ENCODE measurements at places on chromosomes 6 and 20. TPM values are rescaled to one million over a fixed set of nuclear protein-coding genes. Genes with fewer than 3 reads are reported as not detected.

- peaks cover 17% of the 10 kb centered on the region for H3K4me1 ChIP-seq
- no peak overlapping the region for H3K4me3 ChIP-seq
- no peaks in the 10 kb centered on the region for H3K36me3 ChIP-seq
- DNase-seq, result no peak
- H3K27me3 ChIP-seq, result no peaks in the 10 kb centered on the region
- no peak overlapping the region for H3K27ac ChIP-seq
Measured at GRCh38 chr6:118783931-118784550, 109.9 kb upstream of the ASF1A start.

GRCh38 chr6:12958052-12958706 is 241.6 kb downstream of the PHACTR1 start:
- H3K4me3 ChIP-seq, result peak overlapping the region; percentile 73
- no peaks in the 10 kb centered on the region for H3K36me3 ChIP-seq
- peaks cover 21% of the 10 kb centered on the region for H3K27me3 ChIP-seq
- DNase-seq, result no peak

PTK7 gene
- total RNA-seq, result 2.3 TPM

MUCL3 gene
- not detected for total RNA-seq

DNA sequence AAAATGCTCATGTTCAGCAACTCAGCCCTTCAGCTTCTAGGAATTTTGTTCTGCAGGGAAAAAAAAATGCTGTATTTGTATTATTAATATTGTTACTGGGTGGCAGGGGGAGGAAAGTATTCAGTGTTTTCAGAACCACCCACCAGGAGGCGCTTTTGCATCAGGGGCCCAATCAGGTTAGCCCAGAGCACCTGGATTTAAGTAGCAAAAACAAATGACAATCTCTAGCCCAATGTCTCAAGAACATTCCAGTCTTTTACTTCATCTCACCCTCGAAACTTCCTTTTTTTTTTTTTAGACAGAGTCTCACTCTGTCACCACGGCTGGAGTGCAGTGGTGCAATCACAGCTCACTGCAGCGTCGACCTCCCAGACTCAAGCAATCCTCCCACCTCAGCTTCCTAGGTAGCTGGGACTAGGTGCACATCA is 635 bp upstream of the C20orf203 start:
- no peaks in the 10 kb centered on the region for H3K36me3 ChIP-seq
- H3K27me3 ChIP-seq, result no peaks in the 10 kb centered on the region
- no peak overlapping the region for H3K27ac ChIP-seq
- DNase-seq, result peak; percentile 69
- H3K4me1 ChIP-seq, result peaks cover 15% of the 10 kb centered on the region

DNA sequence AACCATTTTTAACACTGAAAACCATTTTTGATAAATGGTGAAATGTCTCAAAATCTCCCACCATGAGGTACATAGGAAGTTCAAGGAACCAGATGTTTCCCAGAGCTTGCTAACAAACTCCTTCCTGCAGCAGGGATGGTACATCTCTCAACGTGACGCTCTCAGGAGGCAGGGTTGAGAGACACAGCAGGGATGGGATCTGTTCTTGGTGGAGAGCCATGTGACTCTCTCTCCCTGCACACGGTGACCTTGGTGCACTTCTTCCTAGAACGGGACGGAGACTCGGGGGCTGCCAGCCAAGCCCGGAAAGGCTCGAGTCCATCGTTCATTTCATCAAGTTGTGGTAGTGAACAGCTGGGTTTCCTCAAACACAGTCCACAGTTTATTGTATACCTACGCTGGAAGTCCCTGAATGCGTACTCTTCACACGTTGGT is 94.2 kb downstream of the FAM50B start:
- H3K36me3 ChIP-seq, result no peaks in the 10 kb centered on the region
- H3K27me3 ChIP-seq, result peaks cover 29% of the 10 kb centered on the region
- DNase-seq, result no peak
- H3K27ac ChIP-seq, result no peak overlapping the region

DNA sequence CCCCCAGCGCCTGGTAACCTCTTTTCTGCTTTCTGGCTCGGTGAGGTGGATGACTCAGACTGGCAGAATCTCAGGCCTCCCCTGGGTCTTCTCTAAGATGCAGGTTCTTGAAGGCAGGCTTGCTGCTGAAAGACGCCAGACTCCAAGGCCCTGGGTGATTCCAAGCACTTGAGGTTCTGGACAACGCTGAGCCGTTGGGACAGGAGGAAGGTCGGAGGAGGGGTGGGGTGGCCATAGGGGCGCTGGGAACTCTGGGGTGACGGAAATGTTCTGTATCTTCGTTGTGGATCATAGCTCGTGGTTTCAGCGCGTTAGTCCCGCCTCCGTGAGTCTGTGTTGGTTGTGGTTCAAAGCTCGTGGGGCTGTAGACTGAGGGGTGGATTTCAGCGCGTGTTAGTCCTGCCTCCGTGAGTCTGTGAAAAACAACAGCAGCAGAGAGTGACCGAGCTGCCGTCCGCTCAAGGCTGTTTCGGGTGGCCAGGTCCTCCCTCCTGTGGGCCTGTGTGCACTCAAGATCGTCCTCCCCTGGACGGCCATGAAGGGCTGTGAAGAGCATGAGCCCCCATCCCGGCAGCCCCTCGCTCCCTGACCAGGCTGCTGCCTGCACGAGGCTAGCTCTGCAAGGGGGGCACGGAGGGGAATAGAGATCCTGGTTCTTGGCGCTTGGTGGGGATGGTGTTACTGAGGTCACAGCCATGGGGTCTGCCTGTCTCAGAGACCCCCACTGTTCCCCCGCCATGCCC is 7.7 kb downstream of the NTSR1 start:
- H3K27me3 ChIP-seq, result no peaks in the 10 kb centered on the region
- H3K4me1 ChIP-seq, result peaks cover 22% of the 10 kb centered on the region
- H3K4me3 ChIP-seq, result peak overlapping the region; percentile 13
- no peak for DNase-seq
- no peaks in the 10 kb centered on the region for H3K36me3 ChIP-seq

- no peak overlapping the region for H3K27ac ChIP-seq
- no peak overlapping the region for H3K4me3 ChIP-seq
- DNase-seq, result no peak
- H3K4me1 ChIP-seq, result peaks cover 39% of the 10 kb centered on the region
- H3K36me3 ChIP-seq, result no peaks in the 10 kb centered on the region
- no peaks in the 10 kb centered on the region for H3K27me3 ChIP-seq
Measured at GRCh38 chr6:166422201-166422940, 39.6 kb upstream of the MPC1 start.

DNA sequence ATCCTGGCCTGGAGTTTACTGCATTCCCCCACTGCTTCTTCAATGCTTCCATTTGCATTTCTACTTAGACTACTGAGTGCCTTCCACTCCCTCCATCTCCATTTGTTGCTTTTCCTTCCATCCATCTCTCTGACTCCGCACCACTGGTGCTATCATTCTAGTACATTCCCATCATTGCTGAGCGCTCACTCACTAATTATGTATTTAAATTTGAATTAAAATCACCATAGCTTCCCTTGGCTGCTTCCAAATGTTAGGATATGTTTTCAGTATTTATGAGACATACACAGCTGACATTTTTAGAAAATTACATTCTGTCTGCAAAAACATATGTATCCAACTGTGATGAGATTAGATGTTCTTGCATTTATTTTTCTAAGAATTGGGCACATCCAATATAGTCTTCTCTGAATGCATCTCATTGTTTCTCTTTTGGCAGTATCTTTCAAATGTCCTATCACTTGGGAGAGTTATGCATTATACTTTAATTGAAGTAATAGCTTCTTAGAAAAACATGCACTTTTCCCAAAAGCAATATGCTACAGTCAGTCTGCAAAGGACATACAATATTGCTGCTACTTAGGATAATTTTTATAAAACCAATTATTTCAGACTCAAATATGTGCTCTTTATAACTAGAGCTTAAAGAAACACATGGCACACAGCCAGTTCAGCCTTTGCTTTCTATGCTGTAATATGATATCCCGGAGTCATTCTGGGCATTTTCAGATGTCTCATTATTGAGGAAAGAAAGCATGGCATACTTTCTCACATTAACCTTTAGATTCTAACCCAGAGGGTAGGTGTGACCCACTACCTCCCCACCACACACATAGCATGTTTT is 12.1 kb upstream of the COL21A1 start:
- no peak for DNase-seq
- H3K4me1 ChIP-seq, result no peaks in the 10 kb centered on the region
- no peak overlapping the region for H3K4me3 ChIP-seq
- no peaks in the 10 kb centered on the region for H3K36me3 ChIP-seq
- H3K27ac ChIP-seq, result no peak overlapping the region

DNA sequence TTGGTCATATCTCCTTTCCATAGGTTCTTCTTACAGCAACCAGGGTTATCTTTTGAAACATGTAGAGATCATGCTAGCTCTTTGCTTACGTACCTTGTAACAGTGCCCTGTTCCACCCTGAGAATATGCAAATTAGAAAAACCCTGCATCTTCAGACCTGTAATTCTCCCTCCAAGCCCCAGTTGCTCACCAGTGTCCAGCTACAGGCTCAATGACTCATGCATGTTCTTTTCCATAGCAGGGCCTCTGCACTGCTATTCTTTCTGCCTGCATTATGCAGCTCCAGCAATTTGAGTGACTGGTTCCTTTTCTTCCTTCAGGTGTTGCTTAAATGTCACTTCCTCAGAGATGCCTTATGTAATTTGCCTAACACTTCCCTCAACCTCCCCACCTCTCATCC is 636.2 kb downstream of the KHDRBS2 start:
- H3K4me3 ChIP-seq, result no peak overlapping the region
- no peaks in the 10 kb centered on the region for H3K4me1 ChIP-seq
- DNase-seq, result no peak
- H3K27me3 ChIP-seq, result no peaks in the 10 kb centered on the region

- no peak overlapping the region for H3K4me3 ChIP-seq
- DNase-seq, result no peak
- no peak overlapping the region for H3K27ac ChIP-seq
Measured at GRCh38 chr20:4225745-4226144, 210.4 kb upstream of the RNF24 start.

DNA sequence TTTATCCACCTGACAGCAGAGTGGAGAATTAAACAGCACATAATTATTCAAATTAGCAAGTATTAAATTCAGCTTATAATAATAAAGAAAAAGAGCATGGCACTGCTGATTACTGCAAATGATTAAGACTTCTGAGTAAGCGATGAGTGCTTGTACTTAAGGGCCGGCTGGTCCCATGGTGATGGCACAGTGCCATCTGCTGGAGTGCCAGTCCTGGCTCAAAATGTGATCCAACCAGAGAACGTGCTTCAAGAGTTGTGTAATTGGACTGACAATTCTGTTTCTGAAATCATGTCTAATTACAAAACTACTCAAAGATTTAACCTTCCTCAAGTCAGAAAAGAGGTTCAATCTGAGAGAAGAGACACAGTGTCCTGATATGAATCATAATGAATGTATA is 181.6 kb upstream of the RGS17 start:
- DNase-seq, result no peak
- no peaks in the 10 kb centered on the region for H3K36me3 ChIP-seq
- H3K27me3 ChIP-seq, result no peaks in the 10 kb centered on the region
- H3K27ac ChIP-seq, result no peak overlapping the region

DNA sequence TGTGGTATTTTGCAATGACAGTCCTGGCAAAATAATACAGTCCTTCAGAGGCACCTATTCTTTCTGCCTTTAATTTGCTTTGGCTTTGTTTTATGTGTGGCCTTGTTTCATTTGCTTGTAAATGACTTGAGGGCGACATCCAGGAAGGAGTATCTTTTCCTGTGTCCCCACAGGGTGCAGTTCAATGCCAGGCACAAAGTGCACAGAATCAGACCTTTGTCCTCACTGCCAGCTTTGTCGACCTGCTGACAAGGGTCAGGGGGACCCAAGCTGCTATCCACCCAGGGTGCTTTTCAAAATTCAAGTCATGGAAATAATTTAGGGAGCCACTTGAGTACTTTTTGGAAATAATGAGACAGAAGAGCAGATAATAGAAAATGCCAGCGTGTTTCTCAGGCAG is 37.0 kb upstream of the CDKN1A start:
- no peak for DNase-seq
- no peaks in the 10 kb centered on the region for H3K27me3 ChIP-seq
- no peak overlapping the region for H3K4me3 ChIP-seq
- H3K4me1 ChIP-seq, result no peaks in the 10 kb centered on the region

APOM gene
- total RNA-seq, result 1.7 TPM

DNA sequence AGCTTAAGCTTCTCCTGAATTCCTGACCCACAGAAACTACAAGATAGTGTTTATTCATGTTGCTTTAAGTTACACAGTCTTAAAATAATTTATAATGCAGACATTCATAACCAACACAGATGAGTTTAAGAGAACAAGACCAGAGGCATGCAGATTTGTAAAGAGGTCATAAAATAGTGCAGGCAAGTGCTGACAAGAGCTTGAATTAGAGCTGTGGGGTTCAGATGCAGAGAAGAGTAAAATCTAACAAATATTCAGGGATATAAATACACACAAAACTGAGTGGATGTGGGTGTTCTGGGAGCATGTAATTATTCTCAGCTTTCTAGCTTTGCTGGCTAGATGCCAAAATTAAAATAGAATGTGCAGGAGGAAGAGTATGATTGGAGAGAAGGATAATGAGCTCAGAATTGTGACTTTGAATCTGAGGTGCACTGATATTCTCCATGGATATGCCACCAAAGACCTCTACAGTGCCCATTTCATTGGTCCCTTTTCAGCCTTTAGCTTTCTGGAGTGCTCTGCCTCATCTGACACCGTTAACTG is 291.9 kb upstream of the SGK1 start:
- no peaks in the 10 kb centered on the region for H3K36me3 ChIP-seq
- H3K4me1 ChIP-seq, result no peaks in the 10 kb centered on the region
- no peak for DNase-seq
- H3K4me3 ChIP-seq, result no peak overlapping the region
- H3K27ac ChIP-seq, result no peak overlapping the region
- no peaks in the 10 kb centered on the region for H3K27me3 ChIP-seq

DNA sequence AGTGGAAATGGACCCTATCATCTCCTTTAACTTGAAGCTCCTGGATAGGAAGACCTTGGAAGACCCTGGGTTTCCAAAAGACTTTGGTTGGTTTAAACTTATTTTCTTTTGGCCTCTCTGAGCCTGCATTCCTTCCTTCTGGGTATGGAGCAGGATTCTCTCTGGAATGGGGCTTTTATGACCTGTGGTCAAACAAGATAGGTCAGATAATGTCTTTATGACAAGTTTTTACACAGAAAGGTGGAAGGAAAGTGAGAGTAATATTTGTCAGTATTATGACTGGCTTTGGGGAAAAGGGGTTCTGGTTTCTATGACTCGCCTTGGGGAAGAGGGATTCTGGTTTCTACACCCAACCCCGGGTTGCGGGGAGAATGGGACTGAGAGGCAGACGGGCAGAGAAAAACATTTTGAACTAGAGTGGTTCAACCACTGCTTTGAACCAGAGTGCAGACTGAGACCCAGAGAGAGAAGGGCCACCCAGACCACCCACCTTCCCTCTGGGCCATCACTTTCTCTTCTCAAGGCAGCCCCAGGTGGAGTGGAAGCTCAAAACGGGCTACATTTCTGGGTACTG is 37.6 kb upstream of the KCNK5 start:
- H3K27ac ChIP-seq, result no peak overlapping the region
- no peak overlapping the region for H3K4me3 ChIP-seq
- no peak for DNase-seq

SLC32A1 gene
- total RNA-seq, result not detected

GRCh38 chr6:139368661-139369060 is 5.8 kb downstream of the CITED2 start:
- H3K36me3 ChIP-seq, result no peaks in the 10 kb centered on the region
- no peak for DNase-seq
- H3K4me1 ChIP-seq, result peaks cover 35% of the 10 kb centered on the region
- no peak overlapping the region for H3K4me3 ChIP-seq
- no peak overlapping the region for H3K27ac ChIP-seq
- no peaks in the 10 kb centered on the region for H3K27me3 ChIP-seq

Measured in CD4-positive, CD25-positive, alpha-beta regulatory T cell (primary cell).